ENCODE measurements at places on chromosomes 2 and 18. TPM values are rescaled to one million over a fixed set of nuclear protein-coding genes. Genes with fewer than 3 reads are reported as not detected.

GRCh38 chr2:5365871-5366461 is 326.2 kb upstream of the SOX11 start:
- no peak overlapping the region for H3K4me3 ChIP-seq
- no peaks in the 10 kb centered on the region for H3K4me1 ChIP-seq
- H3K27me3 ChIP-seq, result peaks cover 5% of the 10 kb centered on the region
- no peaks in the 10 kb centered on the region for H3K36me3 ChIP-seq
- peak; percentile 62 for DNase-seq

- H3K4me1 ChIP-seq, result no peaks in the 10 kb centered on the region
- H3K36me3 ChIP-seq, result no peaks in the 10 kb centered on the region
- H3K27me3 ChIP-seq, result no peaks in the 10 kb centered on the region
- no peak overlapping the region for H3K4me3 ChIP-seq
Observed at GRCh38 chr18:79548986-79549637, 130.5 kb upstream of the CTDP1 start.

DNA sequence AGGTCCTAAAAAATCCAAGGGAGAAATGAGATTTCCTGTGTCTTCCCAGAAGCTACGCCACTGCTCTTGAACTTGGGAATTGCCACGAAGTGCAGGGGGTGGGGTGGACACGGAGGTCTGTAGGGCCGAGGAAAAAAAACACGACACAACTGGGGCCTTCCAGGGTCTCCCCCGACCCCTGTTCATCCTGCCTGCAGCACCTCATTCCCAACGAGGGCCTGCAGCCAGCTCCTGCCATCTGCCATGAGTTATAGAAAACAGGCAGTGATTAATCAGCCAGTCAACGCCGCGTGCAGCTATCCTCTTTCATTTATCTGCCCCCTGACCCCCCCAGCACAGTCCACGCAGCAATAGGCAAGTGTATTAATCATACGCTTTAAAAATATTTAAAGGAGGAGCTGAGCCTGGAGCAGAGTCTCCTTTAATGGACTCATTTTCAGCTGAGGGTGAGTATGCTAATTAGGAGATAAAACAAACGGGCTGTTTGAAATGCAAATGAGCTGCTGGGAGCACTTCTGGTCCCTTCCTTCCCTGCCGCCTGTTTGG is 209.9 kb downstream of the TFCP2L1 start:
- H3K27ac ChIP-seq, result no peak overlapping the region
- H3K4me3 ChIP-seq, result no peak overlapping the region
- peaks cover 31% of the 10 kb centered on the region for H3K27me3 ChIP-seq
- H3K4me1 ChIP-seq, result peaks cover 5% of the 10 kb centered on the region
- peak; percentile 79 for DNase-seq

- H3K27ac ChIP-seq, result no peak overlapping the region
- H3K4me1 ChIP-seq, result peaks cover 14% of the 10 kb centered on the region
- no peaks in the 10 kb centered on the region for H3K27me3 ChIP-seq
Observed at GRCh38 chr2:144225076-144225475, 294.8 kb downstream of the ZEB2 start.

- no peak overlapping the region for H3K4me3 ChIP-seq
- no peak for DNase-seq
- H3K4me1 ChIP-seq, result peaks cover 86% of the 10 kb centered on the region
- peaks cover 64% of the 10 kb centered on the region for H3K36me3 ChIP-seq
- no peaks in the 10 kb centered on the region for H3K27me3 ChIP-seq
- H3K27ac ChIP-seq, result peak overlapping the region; percentile 94
Observed at GRCh38 chr2:224934526-224935188, 107.6 kb downstream of the DOCK10 start.

DNA sequence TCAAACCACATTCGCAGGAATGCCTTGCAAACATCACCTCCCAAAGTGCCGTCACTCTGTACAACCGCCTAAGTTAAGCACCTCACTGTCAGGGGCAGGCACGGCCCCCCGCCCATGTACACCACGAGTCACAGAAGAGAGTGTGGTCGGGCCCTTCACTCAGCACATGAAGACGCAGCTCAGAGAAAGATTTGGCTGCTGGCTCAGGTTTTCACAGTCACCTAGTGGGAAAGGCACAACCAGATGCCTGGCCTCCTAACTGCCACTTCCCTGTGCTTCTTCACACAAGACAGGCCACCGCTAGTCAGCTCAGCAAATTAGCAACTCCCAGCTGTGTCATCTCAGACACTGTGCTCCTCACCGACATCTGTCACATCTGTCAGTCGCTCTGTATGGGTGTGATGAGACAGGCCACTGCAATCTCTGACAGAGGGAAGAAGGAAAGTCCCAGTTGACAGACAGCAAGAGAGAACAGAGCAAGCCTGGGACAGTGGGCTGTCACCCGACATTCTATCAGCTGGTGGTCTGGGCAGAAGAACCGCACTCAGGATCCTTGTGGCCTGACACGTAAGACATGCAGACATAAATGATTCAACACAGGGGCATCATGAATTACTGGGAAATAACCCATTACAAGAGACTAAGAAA is 60.8 kb downstream of the CRACDL start:
- no peaks in the 10 kb centered on the region for H3K36me3 ChIP-seq
- H3K4me3 ChIP-seq, result no peak overlapping the region
- H3K27ac ChIP-seq, result no peak overlapping the region
- H3K27me3 ChIP-seq, result no peaks in the 10 kb centered on the region
- no peak for DNase-seq

GRCh38 chr2:223647258-223647952 is 45.2 kb upstream of the SCG2 start:
- no peaks in the 10 kb centered on the region for H3K36me3 ChIP-seq
- H3K27ac ChIP-seq, result no peak overlapping the region
- no peak for DNase-seq
- H3K4me1 ChIP-seq, result no peaks in the 10 kb centered on the region
- H3K4me3 ChIP-seq, result no peak overlapping the region
- peaks cover 9% of the 10 kb centered on the region for H3K27me3 ChIP-seq

- no peak overlapping the region for H3K27ac ChIP-seq
- H3K4me3 ChIP-seq, result no peak overlapping the region
- no peak for DNase-seq
- no peaks in the 10 kb centered on the region for H3K36me3 ChIP-seq
- H3K27me3 ChIP-seq, result no peaks in the 10 kb centered on the region
Observed at GRCh38 chr18:6781796-6782195, 52.3 kb downstream of the ARHGAP28 start.

DNA sequence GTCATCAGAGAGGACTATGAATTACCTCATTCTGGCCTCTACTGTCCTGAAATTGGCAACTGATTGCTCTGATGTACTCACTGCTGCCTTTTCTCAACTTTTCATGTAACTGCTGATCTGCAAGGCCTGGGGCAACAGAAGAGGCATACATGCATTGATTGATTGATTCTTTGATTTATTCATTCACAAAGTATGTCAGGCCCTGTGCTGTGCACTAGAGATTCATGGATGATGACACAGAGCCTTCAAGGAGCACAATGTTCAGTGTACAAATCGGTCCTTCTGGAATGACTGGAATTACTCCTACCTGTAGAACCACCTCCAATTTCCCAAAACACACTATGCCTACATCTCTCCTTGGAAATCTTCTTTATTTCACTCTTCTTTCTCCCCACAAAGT is 111.3 kb downstream of the LRATD1 start:
- no peaks in the 10 kb centered on the region for H3K36me3 ChIP-seq
- no peak for DNase-seq
- no peak overlapping the region for H3K4me3 ChIP-seq
- H3K27ac ChIP-seq, result no peak overlapping the region

DNA sequence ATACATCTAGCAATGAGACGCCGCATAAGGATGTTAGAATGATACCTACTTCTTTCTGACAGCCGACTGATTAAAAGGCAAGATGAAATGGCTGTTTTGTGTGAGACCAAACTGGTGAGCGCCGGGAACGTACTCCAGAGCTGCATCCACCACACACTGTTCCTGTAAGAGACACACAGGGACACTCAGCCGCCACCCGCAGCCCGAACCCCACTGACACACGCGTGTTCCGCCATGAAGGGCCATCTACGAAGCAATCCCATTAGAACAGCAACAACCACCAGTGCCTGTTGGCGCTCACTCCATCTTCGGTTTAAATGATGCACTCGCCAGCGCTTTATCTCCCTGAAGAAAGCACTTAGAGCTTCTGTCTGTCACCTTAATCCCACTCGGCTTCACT is 162.3 kb downstream of the LAMA1 start:
- DNase-seq, result no peak
- H3K27ac ChIP-seq, result no peak overlapping the region
- H3K36me3 ChIP-seq, result no peaks in the 10 kb centered on the region
- H3K4me3 ChIP-seq, result no peak overlapping the region
- H3K4me1 ChIP-seq, result no peaks in the 10 kb centered on the region

GRCh38 chr2:69709290-69709689 is 32.6 kb upstream of the ANXA4 start:
- no peak for DNase-seq
- H3K4me3 ChIP-seq, result no peak overlapping the region
- H3K27me3 ChIP-seq, result no peaks in the 10 kb centered on the region
- peaks cover 4% of the 10 kb centered on the region for H3K4me1 ChIP-seq

GRCh38 chr2:147927053-147927588 is 82.3 kb downstream of the ACVR2A start:
- no peak overlapping the region for H3K4me3 ChIP-seq
- no peak for DNase-seq
- H3K27me3 ChIP-seq, result no peaks in the 10 kb centered on the region
- H3K4me1 ChIP-seq, result peaks cover 7% of the 10 kb centered on the region

- no peaks in the 10 kb centered on the region for H3K27me3 ChIP-seq
- peaks cover 48% of the 10 kb centered on the region for H3K4me1 ChIP-seq
- peak overlapping the region; percentile 32 for H3K27ac ChIP-seq
- H3K4me3 ChIP-seq, result no peak overlapping the region
Observed at GRCh38 chr2:203799908-203800307, 67.7 kb upstream of the CTLA4 start.

- H3K27ac ChIP-seq, result no peak overlapping the region
- H3K4me1 ChIP-seq, result no peaks in the 10 kb centered on the region
- H3K27me3 ChIP-seq, result peaks cover 4% of the 10 kb centered on the region
Observed at GRCh38 chr2:144996225-144996795, 476.4 kb upstream of the ZEB2 start.

GRCh38 chr2:120448436-120448835 is 102.5 kb downstream of the INHBB start:
- no peak overlapping the region for H3K4me3 ChIP-seq
- H3K4me1 ChIP-seq, result no peaks in the 10 kb centered on the region
- H3K36me3 ChIP-seq, result no peaks in the 10 kb centered on the region
- peaks cover 8% of the 10 kb centered on the region for H3K27me3 ChIP-seq
- DNase-seq, result no peak
- no peak overlapping the region for H3K27ac ChIP-seq

DNA sequence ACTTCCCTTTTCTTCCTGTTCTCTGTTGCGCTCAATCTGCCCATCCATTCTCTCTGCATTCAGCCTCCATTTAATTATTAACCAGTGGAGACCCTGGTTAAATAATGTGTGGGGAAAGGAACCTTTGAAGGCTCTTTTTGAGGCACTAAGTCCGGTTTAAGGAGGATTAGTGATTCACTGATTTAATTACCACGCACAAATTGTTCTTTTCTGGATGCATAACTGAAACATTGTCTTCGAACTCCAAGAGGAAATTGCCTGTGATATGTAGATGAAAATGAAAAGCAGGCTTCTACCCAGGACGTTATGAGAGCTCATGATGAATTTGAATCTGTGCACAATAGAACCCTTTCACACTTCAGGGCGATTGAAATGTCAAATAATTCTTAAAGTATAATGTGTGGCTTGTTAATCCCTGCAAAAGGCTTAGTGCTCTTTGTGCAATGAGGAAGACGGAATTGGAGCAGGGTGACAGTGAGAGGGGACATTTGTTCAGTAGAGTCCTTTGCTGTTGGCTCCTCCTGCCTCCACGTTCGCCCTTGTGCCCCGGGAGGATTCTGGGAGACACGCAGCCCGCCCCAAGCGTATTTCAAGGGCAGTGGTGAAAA is 51.1 kb upstream of the ZNF236 start:
- H3K27ac ChIP-seq, result no peak overlapping the region
- H3K4me3 ChIP-seq, result no peak overlapping the region
- H3K36me3 ChIP-seq, result peaks cover 4% of the 10 kb centered on the region
- peaks cover 16% of the 10 kb centered on the region for H3K27me3 ChIP-seq
- DNase-seq, result no peak

- H3K27me3 ChIP-seq, result no peaks in the 10 kb centered on the region
- H3K4me3 ChIP-seq, result no peak overlapping the region
- H3K27ac ChIP-seq, result no peak overlapping the region
- no peak for DNase-seq
- no peaks in the 10 kb centered on the region for H3K36me3 ChIP-seq
Observed at GRCh38 chr2:79530443-79530842, 17.6 kb downstream of the CTNNA2 start.

CCL20 gene
- 4.4 TPM for total RNA-seq

SMCHD1 gene
- total RNA-seq, result 97.2 TPM
